HTR-8/SVneo (cell line): ENCODE measurements at places on chromosomes 3 and 15.

DNA sequence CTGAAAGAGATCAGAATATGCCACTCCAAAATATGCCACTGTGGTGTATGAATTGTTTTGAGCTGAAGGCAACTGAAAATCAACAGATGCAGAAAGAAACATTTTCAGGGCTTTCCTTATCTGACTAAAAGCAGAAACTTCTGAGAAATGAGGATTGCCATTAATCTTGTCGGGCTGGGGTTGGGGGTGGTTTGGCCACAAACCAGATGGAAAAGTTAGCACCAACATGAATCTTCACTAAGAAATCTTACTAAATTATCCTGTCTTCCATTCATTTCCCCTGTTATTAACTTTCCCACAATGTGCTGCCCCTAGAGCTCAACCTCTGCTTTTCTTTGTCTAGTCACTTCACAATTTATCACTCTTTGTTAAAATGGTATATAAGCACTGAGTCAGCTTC, 229.9 kb upstream of the GADL1 start:
- no peak for DNase-seq

DNA sequence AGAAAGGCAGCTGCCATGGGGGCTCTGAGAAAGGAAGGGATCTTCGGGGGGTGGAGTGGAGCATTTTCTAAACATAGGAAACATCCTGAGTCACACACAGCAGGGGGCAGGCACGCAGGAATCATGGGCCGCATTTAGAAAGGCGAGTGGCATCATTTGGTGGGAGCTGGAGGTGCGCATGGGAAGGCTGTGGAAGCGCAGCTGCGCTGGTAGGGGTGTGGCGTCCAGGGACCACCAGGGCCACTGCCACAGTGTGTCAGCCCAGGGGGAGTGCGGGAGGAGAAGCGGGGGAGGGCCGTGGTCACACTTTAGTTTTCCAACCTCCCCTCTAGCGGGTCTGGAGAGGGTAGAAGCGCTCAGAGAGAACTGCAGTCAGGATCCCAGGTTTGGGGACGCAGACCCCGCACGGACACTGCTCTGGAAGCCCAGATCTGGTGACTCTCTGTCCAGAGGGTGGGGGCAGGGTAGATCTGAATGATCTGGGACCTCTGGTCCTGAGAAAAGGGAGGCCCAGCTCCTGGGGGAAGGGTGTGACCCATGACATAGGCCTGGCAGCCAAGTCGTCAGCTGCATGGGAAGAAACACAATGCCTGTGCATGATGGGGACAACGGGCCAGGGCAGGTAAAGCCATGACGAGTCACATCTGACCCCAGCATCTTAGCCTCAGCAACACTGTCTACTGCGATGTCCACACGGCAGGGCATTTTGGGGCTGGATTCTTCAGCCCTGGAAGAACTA, 88.0 kb upstream of the IQSEC1 start:
- no peak for DNase-seq

GRCh38 chr3:30181581-30181980, 424.8 kb upstream of the TGFBR2 start:
- DNase-seq = no peak

- DNase-seq = no peak
Observed at GRCh38 chr3:18648868-18649462, 223.8 kb upstream of the SATB1 start.

- DNase-seq = no peak
Observed at GRCh38 chr15:61613729-61614128, 384.6 kb upstream of the RORA start.

GRCh38 chr15:67137319-67137718, 71.9 kb downstream of the SMAD3 start:
- DNase-seq = no peak

GRCh38 chr3:99356696-99357095, 281.7 kb upstream of the COL8A1 start:
- no peak for DNase-seq

DNA sequence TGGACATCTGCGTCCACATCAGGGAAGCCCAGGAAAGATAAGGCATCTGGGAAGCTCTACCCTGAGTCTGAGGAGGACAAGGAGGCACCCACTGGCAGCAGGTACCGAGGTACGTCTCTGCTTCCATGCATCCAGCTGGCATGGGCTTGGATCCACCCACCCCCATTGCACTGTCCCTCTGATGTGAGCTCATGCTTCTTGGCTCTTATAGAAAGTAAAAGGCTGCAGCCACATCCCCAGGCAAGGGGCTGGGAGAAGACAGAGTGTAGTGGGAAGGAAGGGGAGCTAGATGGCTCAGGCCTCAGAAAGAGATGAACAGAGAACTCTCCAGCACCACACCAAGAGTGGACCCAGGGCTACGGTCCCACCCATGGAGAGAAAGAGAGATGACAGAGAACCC, 18.2 kb downstream of the PTH1R start:
- DNase-seq = no peak

- no peak for DNase-seq
Observed at GRCh38 chr3:129263161-129263910, 13.9 kb downstream of the COPG1 start.

DNA sequence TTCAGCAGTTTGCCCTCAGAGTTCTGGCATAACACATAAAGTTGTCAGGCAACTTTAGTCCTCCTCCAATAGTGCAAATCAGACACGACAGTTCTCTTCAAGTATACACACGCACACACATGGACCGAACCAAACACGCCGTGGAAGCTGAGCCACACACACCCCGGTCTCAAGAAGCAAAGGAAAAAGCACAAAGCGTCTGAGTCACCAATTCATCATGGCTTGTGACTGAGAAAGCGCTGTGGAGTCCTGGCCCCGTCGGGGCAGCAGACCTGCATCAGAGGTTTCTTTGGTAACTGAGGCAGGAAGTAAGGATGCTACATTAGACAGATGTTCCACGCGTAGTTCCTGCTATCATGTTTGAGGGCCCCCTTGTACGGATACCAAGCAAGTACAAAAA, 85.7 kb downstream of the VGLL4 start:
- DNase-seq = no peak

DNA sequence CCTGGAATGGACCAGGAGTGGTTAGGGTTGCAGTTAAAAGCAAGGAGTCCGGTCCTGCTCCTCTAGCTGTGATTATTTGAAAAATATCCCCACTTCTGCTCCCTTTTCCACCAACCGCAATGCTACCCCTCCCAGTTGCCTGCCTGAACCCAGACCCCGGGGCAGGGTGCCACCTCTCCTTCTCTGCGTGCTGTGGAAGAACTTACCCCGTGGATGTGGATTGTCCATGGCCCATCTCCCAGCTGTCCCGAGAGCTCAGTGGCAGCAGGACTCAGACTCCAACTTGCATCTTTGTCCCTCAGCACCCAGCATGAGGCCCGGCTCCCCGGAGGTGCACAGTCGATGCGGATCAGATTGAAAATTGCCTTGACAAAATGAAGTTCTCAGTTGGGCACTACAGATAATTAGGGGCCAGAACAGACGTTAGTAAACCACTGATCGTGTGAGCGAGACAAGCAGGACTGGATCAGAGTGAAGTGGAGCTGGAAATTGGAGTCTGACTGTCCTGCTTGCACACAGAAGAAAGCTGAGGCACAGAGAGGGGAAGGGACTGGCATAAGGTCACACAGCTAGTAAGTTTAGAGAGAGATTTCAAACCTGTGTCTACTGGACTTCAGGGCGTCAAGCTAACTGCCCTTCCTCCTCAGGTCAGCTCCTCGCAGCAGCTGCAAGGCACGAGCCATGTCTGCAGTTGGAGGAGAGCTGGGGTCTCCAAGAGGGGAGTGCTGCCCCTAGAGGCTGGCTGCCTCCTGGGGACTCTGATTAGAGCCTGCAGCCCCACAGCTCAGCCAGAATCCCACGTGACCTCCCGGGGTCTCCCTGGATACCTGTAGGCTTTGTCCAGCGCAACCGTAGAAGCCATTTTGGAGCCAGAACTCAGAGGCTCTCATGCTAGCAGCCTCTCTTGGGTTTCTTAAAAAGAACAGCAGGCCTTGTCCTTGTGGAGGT, 14.7 kb downstream of the SLC6A1 start:
- DNase-seq = no peak

- no peak for DNase-seq
Observed at GRCh38 chr3:71956069-71956340, 171.1 kb upstream of the PROK2 start.

- DNase-seq = peak; percentile 54
Observed at GRCh38 chr3:16240229-16241023, 24.3 kb downstream of the DPH3 start.

DNA sequence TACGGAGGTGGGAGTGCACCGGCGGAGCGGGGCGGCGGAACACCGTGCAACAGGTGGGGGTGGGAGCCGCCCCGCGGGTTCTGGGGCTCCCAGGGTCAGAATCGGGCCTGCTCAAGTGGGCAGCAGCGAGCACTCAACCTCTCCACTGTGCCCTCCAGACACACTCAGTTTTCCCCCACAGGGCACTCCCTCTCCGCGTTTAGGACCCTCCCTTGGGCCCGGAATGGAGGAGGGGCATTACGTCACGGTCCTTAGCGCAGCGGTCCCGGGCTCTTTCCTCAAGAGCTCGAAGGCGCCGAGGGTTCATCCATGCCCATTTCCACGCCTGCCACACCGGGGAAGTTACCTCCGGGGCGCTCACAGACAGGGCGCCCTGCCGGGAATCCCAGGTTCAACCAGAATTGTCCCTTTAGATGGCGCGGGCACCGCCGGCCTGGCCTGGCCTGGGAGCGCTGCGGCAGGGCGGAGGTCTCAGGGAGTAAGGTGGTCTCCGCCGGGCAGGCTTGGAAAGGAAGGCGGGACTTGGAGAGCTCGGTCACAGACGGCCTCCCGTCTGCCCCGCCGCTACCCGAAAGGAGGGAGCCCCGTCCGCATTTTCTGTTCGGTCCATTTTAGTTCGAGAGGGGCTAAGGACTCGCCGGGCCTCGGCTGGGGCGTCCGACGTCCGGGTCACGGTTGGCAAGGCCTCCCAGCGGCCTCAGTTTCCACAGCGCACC, 5.1 kb downstream of the RNU6-1 start:
- DNase-seq = no peak

DNA sequence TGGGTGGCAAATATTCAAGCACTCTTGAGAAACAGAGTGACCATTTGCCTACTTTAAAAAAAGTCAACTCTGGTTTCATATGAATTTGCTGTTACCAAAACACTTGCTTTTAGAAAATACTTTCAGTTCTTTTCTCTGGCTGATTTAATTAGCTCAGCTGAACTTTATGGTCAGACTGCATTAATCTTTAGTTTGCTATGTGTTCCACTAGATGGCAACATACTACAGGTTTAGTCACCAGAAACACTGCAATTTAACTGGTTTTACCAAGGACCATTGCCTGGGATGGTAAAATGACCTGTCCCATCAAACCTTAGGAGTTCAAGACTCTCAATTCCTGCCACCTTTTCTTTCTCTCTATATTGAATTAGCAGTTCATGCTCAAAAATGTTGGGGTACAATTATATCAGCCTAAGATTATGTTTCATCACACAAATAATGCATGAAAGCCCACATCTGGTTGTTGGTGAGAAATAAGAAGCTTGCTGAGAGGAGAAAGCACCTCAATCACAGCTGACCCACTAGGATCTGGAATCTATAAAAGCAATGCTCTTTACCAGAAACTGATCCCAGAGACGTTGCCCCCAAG, 14.2 kb downstream of the EIF4E3 start:
- DNase-seq = peak; percentile 69
